ENCODE measurements at places on chromosomes 12 and 14.
A peak's percentile ranks its signal among the peaks of the same experiment; 100 is the strongest.

GRCh38 chr12:117444781-117445180 is 83.4 kb upstream of the NOS1 start:
- DNase-seq = no peak

- no peak for DNase-seq
Observed at GRCh38 chr14:99066378-99066777, 205.6 kb downstream of the BCL11B start.

DNA sequence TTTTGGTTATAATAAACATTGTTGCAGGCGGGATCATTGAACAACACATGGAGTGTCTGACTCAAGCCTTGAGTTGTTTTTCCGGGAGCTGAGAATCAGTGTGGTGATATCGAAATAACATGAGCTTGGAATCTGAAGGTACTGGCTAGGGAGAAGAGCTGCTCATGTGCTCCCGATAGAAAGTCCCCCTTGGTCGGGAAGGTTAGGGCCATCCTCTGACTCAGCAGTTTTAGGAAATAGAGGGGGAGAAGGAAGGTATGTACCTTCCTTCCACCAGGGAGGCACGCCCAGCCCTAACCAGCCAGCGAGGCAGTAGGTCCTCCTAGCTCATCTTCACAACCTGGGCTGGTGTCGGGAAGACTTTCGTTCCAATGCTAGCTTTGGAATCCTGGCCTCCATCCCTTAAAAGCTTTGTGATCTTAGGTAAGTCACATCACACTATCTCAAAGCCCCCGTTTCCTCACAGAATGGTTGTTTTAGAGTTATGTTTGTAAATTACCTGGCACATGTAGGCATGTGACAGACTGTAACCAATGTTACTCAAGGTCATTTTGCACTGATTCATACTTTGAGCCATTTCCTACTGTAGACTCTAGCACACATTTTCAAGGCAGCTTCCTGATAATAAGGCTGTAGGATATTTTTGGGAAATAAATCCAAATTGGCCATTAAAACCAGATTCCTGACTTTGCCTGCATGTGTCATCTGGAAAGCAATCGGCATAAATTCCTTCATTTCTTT is 1.9 kb upstream of the RAB35 start:
- peak; percentile 39 for DNase-seq

GRCh38 chr14:22314183-22314820 is 274.7 kb downstream of the DAD1 start:
- DNase-seq = peak; percentile 58

DNA sequence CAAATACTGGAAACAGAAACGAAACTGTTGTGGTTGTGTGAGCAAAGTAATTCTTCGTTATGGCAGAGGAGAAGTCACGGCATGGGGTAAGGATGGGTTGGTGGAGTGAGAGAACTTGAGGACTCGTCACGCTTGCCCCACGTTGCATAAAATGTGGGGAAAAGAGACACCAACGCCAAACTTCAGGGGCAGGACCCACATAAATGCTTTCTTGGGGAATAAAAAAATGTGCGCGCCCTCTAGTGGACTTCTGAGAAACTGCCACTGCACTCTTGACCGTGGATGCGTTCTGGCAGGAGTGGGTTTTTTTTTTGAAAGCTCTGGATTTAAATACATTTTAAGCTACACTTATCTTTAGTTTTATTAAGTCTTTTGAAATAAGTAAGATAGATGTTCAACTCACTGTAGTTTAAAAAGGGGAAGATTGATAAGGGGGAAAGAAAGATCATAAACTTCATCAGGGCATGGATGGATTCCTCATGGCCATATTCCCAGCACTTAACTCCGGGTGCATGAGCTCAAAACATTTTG is 4.1 kb upstream of the IGF1 start:
- DNase-seq = peak; percentile 61

- no peak for DNase-seq
Observed at GRCh38 chr14:105329411-105330150, 15.0 kb downstream of the PACS2 start.

DNA sequence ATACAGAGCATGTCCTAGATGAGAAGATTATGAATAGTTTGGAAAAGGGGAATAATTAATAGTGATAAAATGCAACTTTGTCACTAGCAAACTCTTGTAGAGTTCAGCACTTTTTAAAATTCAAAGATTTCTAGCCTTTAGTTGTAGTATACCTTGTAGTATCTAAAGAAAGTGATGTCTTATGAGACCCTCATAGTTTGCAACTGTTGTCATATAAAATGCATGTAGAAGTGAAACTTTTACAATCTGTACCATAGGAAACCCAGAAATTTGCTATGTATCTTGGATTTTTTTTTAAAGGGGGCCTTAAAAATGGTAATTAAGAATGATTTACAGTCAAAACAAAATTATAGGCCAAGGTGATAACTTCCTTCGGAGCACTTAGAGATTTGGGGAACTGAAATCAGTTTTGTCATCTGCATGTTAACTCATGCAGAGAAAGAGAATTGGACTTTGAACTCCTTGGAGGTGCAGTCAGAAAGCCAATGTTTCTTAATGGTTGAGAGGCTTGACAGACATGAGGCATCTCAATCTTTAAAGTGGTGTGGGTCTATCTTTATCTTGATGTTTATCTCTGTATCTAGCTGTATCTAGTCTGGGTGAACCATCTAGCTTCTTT is 1.3 kb downstream of the LRRK2 start:
- peak; percentile 83 for DNase-seq

- DNase-seq = no peak
Observed at GRCh38 chr14:103293465-103293864, 40.6 kb upstream of the EIF5 start.

DNA sequence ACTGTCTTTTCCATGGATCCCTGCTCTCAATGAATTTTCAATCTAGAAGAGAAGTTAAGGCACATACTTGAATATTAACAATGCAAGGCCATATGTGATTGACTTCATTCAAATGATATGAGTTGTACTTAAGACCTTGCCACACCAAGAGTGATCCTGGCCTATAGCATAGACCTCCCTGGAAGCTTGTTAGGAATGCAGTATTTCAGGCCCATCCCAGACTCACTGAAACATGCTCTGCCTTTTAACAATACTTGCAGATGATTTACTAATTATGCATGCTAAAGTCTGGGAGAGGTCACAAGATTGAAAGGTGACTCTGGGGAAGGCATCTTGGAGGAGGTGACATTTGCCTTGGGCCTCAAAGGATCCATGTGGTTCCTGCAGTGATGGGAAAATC is 43.2 kb downstream of the RFX4 start:
- no peak for DNase-seq

DNA sequence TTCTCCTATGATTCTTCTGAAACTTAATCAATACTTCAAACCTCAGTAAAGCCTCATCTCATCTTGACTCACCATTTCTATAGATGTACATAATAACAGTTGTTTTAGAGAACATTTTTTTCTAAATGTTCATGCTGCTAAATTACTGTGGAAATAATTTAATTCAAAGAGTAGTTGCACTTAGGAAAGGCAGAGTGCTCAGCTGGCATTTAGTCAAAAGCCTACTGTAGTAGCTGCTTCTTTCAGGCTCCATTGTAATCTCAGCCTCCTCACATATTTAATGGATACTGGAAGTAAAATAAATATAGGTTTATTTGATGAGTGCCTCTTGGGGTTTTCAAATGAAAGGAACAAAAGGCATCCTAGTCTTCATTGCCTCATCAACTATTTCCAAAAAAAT is 325.0 kb downstream of the CCER1 start:
- DNase-seq = no peak

- no peak for DNase-seq
Observed at GRCh38 chr12:74441872-74442271, 95.8 kb upstream of the ATXN7L3B start.

GRCh38 chr14:24944800-24945199 is 105.1 kb downstream of the STXBP6 start:
- DNase-seq = no peak

GRCh38 chr12:45331552-45331951 is 115.7 kb downstream of the ANO6 start:
- DNase-seq = no peak

- DNase-seq = no peak
Observed at GRCh38 chr14:101187816-101188570, 284.5 kb upstream of the RTL1 start.

GRCh38 chr14:101518611-101519473 is 42.5 kb upstream of the DIO3 start:
- no peak for DNase-seq

DNA sequence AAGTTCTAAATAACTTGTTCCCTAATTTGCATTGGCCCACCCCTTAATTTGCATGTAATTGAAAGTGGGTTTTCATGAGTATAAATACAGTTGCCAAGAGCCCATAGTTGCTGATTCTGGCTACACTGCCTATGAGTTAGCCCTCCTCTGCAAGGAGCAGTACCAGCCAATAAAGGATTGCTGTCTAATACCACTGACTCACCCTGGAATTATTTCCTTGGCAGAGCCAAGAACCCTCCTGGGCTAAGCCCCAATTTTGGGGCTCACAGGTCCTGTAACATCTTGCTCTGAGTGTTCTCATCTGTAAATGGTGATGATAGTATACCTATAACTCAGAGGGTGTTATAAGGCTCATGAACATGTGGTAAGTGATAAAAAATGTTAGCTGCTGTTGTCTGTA is 6.8 kb downstream of the TTC8 start:
- DNase-seq = peak; percentile 54

GRCh38 chr12:14367040-14367661 is 1.7 kb downstream of the ATF7IP start:
- DNase-seq = peak; percentile 57

DNA sequence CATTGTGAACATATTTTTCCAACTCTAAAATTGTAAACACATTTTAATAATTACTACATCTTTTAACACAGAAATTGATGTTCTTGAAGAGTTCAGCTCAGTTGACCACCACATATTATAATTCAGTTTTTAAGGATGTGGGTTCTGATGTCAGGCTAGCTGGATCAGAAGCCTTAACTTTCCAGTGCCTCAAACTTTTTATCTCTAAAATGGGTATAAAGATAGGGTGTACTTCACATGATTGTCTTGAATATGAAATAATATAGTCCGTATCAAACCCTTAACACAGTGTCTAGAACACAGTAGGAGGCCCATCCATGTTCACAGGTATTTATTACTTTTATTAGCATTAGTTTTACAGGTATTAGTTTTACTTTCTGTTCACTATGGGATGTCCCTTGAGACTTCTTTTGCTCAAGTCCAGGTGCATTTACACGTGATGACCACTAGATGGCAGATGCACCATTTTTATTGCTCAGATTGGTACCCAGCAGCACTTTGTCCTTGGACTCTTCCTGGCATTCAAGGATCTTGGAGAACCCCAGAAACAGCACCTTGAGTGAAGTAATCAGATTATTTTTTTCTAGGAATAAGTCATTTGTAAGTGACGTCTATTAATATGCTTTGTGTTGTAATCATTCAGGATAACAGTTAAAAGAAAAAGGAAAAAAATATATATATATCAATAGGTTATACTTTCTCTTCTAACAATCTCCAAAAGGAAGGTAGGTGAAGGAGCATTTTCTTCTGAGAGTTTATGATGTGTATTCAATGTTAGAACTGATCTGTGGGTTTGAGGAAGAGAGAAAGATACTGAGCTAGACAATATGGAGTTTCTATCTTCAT is 580.2 kb downstream of the ETNK1 start:
- peak; percentile 68 for DNase-seq
